ENCODE measurements at places on chromosomes 5 and 9.

DNA sequence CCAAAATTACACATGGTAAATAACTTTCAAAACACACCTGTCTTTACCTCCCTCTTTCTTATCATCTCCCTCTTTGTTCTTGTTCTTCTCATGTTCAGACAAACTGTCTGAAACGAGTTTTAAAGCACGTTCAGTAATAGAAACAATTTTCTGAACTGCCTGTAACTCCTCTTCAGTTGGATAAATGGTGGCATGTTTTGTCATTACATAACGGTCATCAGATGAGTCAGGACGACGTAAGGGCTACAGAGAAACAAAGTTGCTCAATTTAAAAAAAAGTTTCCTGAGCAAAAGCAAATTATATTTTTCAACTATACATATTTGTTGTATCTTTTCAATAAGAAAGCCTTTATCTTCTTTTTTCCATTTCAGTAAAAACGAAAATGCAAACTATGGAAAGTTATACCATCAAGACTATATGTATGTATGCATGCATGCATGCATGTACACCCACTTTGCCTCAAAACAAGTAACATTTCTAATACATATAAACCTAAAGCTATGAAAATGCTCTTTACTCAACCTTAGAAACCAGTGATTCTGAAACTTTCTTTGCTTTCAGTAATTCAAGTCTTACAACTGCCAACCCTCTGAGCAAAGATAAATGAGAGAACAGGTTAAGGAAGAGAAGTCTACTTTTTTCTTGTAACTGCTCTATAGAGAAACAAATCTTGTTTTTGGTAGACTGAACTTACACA lies 56.0 kb downstream of the ZFR start:
- DNase-seq, result no peak

DNA sequence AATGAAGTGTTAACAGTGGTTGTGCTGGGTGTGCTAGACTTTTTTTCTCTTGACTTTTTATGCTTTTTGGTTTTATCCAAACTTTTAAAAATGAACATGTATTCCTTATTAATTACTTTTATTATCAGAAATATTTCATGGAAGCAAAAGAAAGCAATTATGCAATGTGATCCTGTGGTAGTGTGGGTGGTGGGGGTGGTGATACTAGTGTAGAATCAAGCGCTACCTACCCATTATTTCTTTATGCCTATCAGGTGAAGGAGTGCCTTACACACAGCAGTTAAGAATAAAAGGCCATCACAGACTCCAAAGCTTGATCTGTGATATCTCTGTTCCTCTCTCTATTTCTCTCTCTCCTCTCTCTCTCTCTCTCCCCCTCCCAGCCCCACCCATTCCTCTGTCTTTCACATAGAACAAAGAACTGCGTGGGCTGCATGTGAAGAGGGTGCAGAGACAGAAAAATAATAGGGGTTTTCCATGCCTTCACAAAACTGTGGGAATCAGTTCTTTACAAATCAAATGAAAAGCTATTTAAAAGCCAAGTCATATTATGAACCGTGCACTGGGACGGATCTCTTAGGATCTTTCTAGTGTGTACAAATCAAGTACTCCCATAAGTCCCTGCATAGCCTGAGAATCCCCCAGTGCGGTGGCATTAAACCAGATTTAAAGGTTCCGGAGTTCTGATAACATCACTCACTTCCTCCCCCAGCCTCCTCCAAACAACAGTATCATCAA lies 351.2 kb downstream of the RAB3C start:
- DNase-seq, result no peak

- DNase-seq, result no peak
Observed at GRCh38 chr9:88685966-88686365, 151.0 kb downstream of the NXNL2 start.

DNA sequence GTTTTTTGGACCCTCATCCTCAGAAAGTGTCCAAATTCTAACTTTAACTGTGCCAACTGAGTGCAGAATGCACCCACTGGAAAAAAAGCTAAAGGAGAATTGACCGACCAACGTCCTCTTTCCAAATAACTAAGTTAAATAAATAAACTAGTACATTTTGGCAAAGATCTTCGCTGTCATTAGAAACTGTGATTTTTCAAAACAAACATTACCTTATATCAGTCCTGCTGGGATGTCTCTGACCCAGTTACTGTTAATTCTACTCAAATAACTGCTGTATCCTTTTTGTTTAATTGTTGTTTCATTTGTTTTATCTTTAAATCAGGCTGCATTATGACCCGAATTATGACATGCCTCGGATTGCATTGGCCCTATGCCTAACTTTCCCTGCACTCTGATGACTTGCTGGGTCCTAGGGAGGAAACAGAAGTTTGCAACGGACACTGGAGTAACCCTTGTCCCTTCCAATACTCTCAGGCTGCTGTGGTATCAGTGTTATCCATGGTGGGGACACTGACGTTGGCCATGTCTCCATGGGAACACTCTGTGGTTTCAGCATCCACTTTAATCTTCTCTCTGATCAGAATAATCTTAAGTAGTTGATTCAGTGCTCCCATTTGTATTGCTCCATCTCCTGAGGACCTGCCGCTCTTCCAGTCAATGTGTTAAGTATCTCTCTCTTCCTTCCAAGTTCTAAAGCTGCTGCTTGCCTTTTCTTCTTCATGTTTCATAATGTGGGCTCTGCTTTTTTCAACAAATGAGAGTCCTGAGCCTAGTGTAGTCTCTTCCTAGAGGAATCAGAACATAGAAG lies 11.1 kb upstream of the IFNA5 start:
- DNase-seq, result no peak

DNA sequence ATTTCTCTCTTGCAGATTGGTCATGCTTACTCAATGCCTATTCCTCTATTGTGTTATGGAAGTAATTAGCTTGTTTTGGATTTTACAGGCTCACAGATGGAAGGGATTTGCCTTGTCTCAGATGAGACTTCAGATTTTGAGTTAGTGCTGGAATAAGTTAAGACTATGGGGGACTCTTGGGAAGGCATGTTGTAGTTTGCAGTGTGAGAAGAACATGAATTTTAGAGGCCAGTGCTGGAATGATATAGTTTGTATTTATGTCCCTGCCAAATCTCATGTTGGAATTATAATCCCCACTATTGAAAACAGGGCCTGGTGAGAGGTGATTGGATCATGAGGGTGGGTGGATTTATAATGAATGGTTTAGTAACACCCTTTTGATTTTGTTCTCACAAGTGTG lies 6.1 kb upstream of the TUSC1 start:
- no peak for DNase-seq

- no peak for DNase-seq
Observed at GRCh38 chr5:86866036-86866435, 248.3 kb downstream of the COX7C start.

GRCh38 chr9:21967702-21968101 lies 26.5 kb downstream of the CDKN2A start:
- DNase-seq, result no peak

GRCh38 chr9:90808398-90808797 lies 6.8 kb downstream of the SYK start:
- no peak for DNase-seq

GRCh38 chr9:75664597-75664996 lies 225.9 kb upstream of the PCSK5 start:
- no peak for DNase-seq

- no peak for DNase-seq
Observed at GRCh38 chr5:154078272-154078671, 39.5 kb downstream of the MFAP3 start.

DNA sequence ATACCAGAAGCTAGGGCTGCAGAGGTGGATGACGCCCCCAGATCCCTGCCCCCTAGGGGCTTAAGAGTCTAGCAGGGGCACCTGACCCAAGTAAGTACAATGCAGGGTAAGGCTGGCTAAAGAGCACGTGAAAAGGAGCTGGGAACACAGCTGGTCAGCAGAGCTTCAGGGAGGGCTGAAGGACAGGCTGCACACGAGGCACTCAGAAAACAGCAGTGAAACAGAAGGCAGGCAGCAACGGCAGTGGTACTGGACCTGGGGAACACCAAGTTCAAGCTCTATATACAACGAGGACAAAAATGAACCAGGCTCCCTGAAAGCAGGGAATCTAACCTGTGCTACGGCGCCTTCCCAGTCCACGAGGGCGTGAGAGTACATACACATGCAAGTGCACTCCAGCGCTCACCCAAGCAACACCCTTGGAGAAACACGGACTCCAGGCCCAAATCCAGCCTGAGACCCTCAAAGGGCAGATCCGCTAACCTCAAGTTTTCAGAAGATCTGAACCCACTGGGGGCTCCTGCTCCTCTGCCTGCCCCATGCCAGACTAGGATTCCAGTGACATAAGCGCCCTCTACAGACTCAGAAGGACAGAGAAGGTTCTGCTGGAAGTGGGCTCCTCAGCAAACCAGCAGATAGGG lies 57.4 kb downstream of the PSMB7 start:
- DNase-seq, result no peak

DNA sequence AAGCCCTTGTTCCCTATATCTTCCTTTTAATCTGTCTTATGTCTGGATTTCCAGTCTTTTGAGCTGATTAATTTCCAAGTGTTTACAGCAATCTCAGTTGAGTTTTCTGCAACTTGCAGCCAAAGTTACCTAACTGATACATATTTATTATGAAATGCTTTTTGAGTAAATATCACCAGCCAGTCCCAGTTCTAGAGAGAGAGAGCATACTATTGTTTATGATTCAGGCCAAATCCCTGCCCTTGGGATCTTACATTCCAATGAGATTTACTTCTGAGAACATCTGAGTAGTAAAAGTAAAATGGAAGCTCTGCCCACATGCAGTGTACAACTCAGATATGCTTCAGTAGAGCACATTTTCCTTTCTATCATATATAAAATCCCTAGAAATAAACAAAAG lies 661.7 kb downstream of the KCTD16 start:
- DNase-seq, result no peak

GRCh38 chr9:131255676-131256197 lies 20.6 kb downstream of the FAM78A start:
- DNase-seq, result no peak

- no peak for DNase-seq
Observed at GRCh38 chr5:140969880-140970279, 3.6 kb downstream of the PCDHAC2 start.

Data from GM12891 (cell line).